HuH-7 (cell line): ENCODE measurements at places on chromosomes 2 and 18.

DNA sequence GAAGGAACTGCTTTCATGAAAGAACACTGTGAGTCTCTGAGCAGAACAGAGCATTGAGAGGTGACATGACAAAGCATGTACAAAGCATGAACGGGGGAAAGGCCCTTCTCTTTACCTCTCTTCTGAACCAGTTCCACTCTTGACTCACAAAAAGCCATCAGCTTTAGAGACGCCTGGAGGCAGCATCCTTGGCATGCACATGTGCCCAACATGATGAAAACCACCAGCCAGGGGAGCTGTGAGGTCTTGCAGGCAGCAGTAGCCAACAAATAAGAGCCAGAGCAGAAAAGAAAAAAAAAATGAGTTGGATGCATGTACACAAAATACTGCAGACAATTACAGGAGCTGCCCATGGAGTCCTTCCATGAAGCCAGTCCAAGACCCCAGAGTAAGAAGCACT, 95.5 kb upstream of the AGAP1 start:
- DNase-seq = no peak

DNA sequence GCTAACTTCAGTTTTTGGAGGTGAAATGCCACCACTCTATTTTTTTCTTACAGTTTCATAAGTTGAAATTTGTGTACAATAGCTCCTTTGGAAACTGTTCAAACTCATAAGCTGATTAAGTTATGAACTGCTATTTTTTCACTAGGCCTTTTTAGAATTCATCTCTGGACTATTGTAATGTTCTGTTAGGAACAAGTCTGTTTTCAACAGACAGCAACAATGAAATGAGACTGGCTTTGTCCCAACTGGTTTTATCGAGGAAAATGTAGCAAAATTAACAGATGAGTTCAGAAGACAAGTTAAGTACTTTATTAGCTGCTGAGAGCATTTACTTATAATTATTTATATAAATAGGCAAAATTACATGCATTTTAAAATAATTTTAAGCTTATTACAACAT, 310.6 kb downstream of the ZNF804A start:
- no peak for DNase-seq

DNA sequence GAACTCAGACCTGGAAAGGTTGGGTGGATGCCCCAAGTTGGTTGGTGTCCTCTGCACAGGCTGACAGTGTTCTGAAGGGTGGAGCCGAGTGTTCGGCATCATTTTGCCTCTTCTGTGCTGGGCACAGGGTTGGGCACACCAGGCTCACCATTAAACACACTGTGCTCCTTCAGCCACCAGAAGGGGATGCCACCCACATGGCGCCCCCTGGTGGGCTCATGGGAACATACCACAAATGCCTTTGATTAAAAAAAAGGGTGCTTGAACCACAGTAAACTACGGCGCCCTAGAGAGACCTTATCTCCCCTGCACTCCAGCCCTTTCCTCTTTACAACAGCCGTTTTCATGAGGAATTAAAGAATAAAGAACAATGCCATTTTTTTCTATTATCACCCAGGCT, 89.4 kb downstream of the CELF4 start:
- peak; percentile 23 for DNase-seq

- no peak for DNase-seq
Measured at GRCh38 chr2:229164545-229165249, 106.4 kb downstream of the PID1 start.
